Right cardiac atrium (tissue), 5 donors: ENCODE measurements at places on chromosomes 1 and 21.

GRCh38 chr1:19811206-19811851 lies 3.8 kb downstream of the RNF186 start:
- DNase-seq: no peak

- peak; percentile 12 for DNase-seq
Observed at GRCh38 chr1:117339866-117340700, 27.2 kb upstream of the MAN1A2 start.

DNA sequence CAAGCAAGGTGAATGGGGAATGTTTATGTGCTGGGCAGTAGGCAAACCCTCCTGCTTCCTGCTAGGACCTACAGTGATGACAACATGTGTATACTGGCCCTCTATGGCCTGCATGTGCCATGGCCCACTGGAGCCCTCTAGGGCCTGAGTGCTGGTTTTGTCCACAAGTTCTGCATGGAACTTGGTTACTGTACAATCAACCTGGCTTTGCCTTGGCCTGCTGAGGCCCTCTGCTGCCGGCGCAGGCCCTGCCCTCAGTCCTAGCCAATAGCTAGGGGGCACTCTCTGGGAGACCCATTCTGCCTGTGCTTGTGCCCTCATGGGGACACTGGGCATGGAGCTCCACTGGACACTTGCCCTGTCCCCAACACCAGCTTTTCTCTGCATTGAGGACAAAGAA lies 138.6 kb upstream of the NGF start:
- DNase-seq: no peak

DNA sequence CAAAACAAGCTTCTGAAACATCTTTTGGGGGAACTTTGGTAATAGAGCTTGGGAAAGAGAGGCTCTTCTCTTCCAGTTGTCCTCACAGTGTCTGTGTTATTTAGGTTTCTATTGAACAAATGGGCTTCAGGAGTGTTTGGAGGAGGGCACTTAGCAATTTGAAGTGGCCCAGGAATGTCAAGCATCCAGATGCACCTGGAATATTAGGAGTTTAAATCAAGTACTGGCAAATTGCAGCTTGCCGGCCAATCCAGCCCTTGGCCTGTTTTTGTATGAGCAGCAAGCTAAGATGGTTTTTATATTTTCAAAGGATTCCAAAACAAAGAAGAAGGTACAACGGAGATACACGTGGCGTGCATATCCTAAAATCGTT lies 94.7 kb downstream of the CCDC185 start:
- no peak for DNase-seq

DNA sequence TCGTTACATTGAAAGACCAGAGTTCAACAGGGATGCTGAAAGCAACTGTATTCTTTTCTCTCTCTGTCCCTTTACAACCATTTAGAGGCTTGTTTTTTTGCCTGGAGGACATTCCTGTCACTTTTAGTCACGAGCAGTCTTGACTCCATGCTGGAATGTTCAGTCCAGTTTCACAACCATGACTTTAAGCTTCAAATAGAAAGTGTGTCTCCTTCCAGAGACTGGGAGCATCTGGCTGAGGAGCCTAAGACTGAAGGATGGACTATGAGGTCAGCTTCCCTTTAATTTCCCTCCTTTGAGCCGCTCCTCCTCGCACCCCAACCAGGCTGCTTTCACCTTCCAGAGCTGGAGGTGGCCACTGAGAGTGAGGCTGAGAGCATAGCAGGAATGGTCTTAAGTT lies 10.5 kb upstream of the RYR2 start:
- no peak for DNase-seq
